ENCODE measurements at places on chromosomes 12 and 14. TPM values are rescaled to one million over a fixed set of nuclear protein-coding genes. Genes with fewer than 3 reads are reported as not detected.

GRCh38 chr14:72466325-72466724 lies 427.6 kb downstream of the DPF3 start:
- no peaks in the 10 kb centered on the region for H3K36me3 ChIP-seq
- H3K4me3 ChIP-seq = no peak overlapping the region
- H3K27me3 ChIP-seq = peaks cover 19% of the 10 kb centered on the region
- H3K4me1 ChIP-seq = no peaks in the 10 kb centered on the region

GRCh38 chr14:28757786-28758185 lies 8.8 kb upstream of the FOXG1 start:
- peaks cover 14% of the 10 kb centered on the region for H3K4me1 ChIP-seq
- H3K27me3 ChIP-seq = peaks cover 99% of the 10 kb centered on the region
- H3K27ac ChIP-seq = no peak overlapping the region
- H3K36me3 ChIP-seq = no peaks in the 10 kb centered on the region
- H3K4me3 ChIP-seq = no peak overlapping the region

DNA sequence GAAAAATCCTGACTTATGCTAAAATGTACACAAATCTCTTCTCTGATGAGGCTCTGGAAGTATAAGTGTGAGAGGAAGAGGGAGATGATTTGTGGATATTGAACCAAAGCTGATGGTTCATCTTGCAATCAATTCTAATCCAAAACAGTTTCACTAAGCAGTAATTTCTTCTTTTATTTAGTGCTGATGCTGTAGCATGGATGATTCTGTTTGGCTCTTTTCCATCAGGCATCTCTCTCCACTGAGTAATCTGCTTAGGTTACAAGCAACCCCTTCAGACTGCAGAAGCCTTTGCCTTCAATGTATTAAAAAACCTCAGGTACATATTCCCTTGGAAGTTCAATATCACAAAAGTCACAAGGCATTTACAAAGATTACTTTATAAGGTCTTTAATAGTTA lies 159.1 kb upstream of the CCDC198 start:
- H3K36me3 ChIP-seq = no peaks in the 10 kb centered on the region
- no peaks in the 10 kb centered on the region for H3K4me1 ChIP-seq
- DNase-seq = no peak
- peaks cover 24% of the 10 kb centered on the region for H3K27me3 ChIP-seq
- no peak overlapping the region for H3K4me3 ChIP-seq
- H3K27ac ChIP-seq = no peak overlapping the region

DNA sequence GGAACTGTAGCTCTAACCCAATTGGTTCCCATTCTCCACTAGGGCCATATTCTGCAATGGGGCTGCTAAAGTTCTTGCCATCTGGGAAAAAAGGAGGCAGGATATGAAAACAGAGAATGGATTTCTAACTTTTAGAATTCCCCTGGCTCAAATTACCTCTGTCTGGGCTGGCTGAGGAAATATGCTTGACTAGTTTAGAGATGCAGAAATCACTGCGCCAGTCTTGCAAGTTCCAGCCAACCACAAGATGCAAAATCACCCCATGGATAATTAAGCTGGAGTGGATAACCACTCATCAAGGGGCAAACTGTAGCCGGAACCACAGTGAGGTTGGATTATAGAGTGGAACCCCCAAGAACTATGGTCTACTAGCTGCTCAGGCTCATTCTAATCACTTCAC lies 126.3 kb downstream of the RALGAPA1 start:
- no peaks in the 10 kb centered on the region for H3K27me3 ChIP-seq
- DNase-seq = no peak
- H3K4me3 ChIP-seq = no peak overlapping the region
- H3K27ac ChIP-seq = no peak overlapping the region
- no peaks in the 10 kb centered on the region for H3K4me1 ChIP-seq

Gene NGB
- not detected for total RNA-seq
